Epithelial cell of esophagus (primary cell): ENCODE measurements at places on chromosomes 16 and 17.

DNA sequence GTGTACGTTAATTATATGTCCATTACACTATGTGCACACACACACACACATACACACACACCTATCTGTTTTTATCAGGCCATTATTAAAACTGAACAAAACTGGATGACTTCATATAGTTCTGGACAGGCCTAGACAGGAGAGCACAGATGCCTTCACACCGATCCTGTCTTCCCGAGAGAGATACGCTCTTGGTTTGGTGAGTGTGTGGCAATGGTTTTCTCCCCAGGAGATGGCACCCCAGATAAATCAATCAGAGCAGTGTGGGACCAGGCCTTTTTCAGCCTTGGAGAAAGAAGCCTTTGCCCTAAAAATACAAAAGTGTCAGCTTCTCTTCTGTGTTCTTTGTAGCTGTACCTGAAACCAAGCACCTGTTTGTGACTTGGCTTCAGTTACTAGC lies 83.7 kb downstream of the CPPED1 start:
- no peak for DNase-seq

- DNase-seq, result no peak
Observed at GRCh38 chr16:81873206-81873605, 94.1 kb downstream of the PLCG2 start.

DNA sequence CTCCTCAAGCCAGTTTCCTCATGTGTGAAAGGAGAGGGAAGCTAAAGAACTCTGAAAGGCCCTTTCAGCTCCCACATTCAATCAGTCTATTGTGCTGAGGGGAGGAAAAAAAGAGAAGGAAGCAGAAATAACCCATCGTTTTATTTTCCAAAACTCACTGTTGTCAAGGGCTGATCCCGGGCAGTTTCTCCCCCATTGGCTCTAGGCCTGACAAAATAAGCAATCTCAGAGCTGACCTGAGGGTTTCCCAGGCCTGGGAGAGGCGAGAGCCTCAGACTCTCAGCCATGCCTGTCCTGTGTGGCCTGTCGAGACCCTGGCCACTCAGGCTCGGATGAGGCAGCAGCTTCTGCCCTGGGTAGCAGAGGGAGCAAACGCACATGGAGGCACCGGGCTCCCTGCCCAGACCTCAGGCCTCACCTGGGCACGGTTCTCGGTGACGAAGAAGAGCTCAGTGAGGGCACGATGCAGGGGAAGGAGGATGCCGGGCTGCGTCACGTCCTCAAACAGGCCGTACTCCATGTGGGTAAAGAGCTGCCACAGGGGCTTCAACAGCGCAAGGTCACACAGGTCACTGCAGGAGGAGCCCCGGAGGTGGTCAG lies 45.0 kb upstream of the ATP2A3 start:
- no peak for DNase-seq

- DNase-seq, result no peak
Observed at GRCh38 chr17:56675876-56676660, 82.6 kb downstream of the NOG start.
